ENCODE measurements at places on chromosomes 3 and 15.
A peak's percentile ranks its signal among the peaks of the same experiment; 100 is the strongest.

GRCh38 chr15:71747128-71748083 is 62.9 kb upstream of the NR2E3 start:
- DNase-seq, result peak; percentile 95

DNA sequence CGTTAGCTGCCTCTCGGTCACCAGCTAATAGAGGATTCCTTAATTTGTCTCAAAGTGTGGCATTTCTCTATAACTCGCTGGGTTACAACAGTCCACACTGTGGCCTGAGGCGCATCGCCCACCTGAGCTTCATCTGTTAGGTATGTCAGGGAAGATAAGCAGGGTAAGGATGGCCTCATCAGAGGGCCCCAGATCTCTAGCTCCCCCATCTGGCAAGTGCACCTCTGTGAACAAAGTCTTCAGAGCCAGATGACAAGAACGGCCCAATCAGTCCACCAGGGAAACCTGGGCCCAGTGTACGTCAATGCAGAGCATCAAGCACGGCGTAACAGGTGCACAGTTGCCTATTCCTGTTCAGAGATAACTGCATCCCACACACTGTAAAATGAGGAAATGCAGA is 23.2 kb downstream of the FRG2C start:
- no peak for DNase-seq

GRCh38 chr15:66461917-66462316 is 35.6 kb downstream of the SNAPC5 start:
- no peak for DNase-seq

GRCh38 chr15:77597804-77598453 is 34.8 kb downstream of the LINGO1 start:
- peak; percentile 14 for DNase-seq

DNA sequence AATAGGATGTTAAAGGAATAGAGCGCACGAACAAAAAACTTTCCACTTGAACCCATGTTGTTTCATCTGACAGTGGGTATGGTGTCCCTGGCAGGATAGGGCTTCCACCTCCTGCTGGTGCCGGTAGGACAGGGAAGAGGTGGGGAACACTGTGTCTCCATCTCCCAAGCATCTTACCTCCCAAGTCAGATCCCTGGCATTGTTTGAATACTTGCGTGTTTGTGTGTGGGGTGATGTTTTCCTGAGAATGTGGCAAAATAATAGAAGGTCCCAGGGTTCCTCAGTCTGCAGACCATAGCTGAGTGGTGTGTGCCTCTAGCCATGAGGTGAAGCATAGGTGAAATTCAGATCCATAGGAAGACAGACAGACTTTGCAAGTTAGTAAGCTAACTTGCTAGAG is 119.4 kb downstream of the IGF1R start:
- DNase-seq, result no peak

DNA sequence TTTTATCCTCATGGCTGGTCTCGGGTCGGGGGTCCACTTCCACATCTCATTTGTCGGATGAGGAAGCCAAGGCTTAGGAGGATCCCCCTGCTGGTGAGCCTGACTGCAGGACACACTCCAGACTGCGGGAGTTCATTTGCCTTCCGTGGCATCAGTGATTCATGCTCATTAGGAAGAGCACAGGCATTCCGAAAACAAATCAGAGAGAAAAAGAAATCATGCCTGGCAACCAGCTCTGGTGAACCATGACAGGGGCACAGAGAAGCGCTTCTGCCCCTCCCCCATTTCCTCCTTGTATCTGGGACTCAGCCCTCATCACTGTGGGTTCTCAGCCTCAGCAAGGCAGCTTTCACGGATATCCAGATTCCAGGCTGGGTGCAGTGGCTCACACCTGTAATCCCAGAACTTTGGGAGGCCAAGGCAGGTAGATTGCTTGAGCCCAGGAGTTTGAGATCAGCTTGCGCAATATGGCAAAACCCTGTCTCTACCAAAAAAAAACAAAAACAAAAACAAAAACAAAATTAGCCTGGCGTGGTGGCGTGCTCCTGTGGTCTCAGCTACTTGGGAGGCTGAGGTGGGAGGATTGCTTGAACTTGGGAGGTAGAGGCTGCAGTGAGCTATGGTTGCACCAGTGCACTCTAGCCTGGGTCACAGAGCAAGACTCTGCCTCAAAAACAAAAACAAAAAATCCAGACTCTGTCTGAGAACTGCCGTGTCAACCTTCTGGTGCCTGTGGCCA is 28.4 kb downstream of the IRAK2 start:
- DNase-seq, result peak; percentile 97

- DNase-seq, result peak; percentile 71
Measured at GRCh38 chr3:197186887-197187588, 111.4 kb downstream of the DLG1 start.

- DNase-seq, result no peak
Measured at GRCh38 chr3:103033841-103034240, 599.0 kb downstream of the ZPLD1 start.

GRCh38 chr3:16378920-16379319 is 113.9 kb downstream of the OXNAD1 start:
- peak; percentile 89 for DNase-seq

- no peak for DNase-seq
Measured at GRCh38 chr3:119342176-119342575, 48.0 kb downstream of the ARHGAP31 start.

DNA sequence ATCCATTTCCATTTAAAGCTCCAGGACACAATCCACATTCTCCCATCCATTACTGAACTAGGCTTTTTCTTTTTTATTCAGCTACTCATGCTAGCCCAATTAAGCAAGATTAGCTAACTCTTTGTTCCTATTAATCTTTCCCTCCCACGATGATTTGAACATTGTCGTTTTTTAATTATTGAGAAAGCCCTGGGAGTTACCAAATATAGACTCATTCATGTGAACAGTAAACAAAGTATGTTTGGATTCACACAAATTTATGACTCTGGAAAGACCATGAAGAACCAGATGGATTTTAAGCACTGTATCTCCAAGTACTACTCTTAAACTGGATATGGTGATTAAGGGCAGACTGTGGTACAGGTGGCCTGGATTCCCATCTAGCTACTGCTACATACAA is 82.2 kb downstream of the STRIT1 start:
- no peak for DNase-seq

GRCh38 chr3:16060358-16060852 is 114.1 kb upstream of the GALNT15 start:
- DNase-seq, result peak; percentile 99

DNA sequence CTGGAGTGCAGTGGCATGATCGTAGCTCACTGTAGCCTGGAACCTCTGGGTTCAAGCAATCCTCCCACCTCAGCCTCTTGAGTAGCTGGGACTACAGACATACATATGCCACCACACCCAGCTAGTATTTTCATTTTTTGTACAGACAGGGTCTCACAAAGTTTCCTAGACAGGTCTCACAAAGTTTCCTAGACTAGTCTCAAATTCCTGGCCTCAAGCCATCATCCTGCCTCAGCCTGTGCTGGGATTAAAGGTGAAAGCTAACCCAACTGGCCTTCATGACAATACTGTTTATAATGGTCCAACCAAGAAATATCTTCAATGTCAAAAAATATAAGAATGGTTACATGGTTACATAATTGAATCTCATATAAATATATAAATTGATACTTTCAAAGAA is 24.0 kb downstream of the GPR176 start:
- no peak for DNase-seq

DNA sequence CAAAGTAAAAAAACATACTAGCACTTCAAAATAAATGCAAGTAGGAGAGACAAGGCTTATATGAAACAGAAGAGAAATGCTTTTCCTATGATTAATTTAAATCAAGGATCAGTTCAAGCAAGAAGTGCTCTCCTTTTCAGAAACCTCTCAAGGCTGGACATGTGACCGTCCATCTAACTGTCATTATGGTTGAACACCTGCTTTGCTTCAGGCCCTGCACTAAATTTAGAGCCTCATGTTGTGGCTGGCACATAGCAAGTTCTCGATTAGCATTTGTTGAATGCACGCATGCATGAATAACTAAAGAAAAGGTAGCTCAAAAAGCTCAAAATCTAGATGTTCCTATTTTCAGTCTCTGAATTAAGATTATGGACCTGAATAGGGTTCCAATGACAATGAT is 82.0 kb downstream of the SV2B start:
- DNase-seq, result no peak

DNA sequence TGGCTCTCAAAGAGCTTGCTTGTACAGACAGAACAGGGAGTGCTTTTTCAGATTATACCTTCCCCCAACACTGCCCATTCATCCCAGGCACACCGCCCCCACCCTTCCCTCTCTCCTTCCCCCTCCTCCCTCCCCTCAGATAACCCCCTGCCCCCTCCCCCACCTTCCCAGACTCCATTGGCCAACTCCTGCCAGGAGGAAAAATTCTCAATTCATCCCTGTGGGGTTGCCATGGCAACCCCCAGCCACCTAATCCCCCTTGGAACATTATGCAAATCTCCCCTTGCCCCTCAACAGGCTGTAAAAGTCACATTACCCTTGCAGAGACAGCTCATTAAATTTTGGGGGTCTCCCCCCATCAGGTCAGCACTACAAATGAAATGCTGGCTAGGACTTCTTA is 14.3 kb downstream of the TLE3 start:
- DNase-seq, result no peak

DNA sequence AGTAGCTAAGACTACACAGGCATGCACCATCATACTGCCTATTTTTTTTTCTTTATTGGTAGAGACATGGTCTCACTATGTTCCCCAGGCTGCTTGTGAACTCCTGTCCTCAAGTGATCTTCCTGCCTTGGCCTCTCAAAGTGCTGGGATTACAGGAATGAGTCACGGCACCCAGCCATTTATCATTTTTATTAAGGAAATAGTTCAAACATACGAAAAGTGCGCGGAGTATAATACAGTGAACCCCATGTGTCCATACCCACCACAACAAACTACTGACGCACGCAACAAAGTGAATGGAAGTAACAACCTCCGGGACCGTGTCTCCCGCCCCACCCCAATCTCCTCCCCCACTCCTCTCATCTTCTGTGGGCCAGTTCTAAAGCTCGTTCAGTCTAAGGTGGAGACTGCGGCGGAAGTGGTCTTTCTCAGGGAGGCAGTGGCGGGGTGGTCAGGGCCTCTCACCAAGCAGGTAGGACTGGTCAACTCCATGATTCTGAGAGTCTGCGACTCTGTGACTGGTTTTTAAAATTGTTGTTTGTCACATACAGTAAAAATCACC is 42.1 kb downstream of the DNAJB8 start:
- DNase-seq, result peak; percentile 67

- DNase-seq, result peak; percentile 41
Measured at GRCh38 chr15:29090617-29091466, 178.8 kb downstream of the NSMCE3 start.

DNA sequence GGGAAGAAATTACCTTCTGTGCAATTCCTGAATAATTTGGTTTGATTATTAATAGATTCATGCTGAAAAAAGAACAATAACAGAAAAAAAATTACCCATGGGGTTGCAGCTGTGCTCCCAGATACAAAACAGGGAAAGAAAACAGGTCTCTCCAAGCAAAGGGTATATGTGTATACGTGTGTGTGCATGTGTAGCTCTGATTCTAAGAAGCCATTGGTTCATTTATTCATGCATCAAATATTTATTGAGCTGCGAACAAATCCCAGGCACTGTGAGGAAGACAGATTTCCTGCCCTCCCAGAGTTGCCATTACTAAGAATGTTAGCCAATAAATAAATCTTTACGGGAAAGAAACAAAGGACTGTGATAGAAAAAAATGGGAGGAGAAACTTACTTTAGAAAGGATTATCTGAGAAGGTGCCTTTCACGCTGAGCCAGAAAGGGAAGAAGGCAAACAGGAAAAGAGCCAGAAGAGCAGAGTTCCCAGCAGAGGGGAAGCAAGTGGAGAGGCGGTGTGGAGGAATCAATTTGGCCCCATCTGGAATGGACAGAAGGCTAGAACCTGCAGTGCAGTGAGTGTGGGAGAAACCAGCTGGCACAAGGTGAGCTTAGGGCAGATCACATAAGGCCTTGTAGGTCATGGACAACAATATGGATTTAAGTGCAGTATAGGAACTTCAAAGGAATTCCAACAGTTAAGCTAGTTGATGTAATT is 20.7 kb downstream of the CHL1 start:
- no peak for DNase-seq

DNA sequence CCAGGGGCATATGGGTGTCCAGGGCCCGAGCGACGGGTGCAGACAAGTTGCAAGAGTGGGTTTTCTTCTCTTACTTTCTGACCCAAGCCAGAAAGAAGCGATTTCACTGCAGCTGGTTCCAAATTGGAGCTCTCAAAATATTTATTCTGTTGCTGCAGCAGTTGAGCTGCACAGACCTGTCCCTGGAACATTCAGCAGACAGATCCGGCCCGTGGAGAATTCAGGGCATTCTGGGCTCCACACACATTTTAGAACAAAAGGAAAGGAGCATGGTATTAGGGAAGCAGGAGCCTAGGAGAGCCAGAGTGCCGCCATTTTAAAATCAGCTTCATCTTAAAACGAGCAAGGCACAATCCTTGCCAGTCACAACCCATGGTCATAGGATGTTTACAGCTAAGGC is 135.3 kb upstream of the TPM1 start:
- DNase-seq, result no peak

DNA sequence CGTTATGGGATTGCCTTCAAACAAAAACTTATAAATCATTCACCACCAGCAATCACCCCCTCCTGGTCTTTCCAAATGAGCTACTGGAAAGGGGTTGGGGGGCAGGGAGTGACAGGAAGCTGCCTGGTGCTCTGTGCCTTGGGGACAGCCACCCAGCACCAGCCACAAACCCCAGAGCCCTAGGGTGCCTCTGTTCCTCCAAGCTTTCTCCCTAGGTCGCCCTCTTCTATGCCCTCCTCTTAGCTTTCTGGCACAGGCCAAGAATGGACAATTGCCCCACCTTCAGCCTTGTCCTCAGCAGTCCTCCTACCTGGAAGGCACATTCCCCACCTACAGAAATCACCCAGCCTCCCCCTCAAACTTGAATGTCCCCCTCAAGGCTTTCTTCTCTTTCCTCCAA is 3.3 kb downstream of the OXTR start:
- DNase-seq, result no peak

DNA sequence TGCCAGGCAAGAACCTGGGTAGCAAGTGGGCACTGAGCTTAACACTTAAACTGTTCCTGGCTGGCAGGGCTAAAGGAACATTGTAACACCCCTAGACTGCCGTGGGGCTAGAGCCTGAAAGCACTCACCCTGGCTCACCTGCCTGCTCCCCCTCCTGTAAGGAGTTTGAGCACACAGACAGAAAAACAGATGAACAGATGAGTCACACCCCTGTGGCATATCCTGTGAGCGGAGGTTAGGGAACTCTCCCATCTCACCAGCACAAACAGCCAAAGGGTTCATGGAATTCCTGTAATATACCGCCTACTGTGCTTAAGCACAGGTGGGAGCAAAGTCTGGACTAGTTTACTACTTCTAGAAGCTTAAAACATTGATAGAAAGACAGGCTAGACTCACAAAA is 300.1 kb downstream of the ROBO1 start:
- peak; percentile 43 for DNase-seq

All from ELR (cell line).